ENCODE measurements at places on chromosomes 5 and 9. TPM values are rescaled to one million over a fixed set of nuclear protein-coding genes. Genes with fewer than 3 reads are reported as not detected.
A peak's percentile ranks its signal among the peaks of the same experiment; 100 is the strongest.

GRCh38 chr5:118439831-118440230 lies 548.5 kb downstream of the DTWD2 start:
- no peak for DNase-seq

The PCDHA9 gene
- polyA plus RNA-seq, result 0.72 TPM

DNA sequence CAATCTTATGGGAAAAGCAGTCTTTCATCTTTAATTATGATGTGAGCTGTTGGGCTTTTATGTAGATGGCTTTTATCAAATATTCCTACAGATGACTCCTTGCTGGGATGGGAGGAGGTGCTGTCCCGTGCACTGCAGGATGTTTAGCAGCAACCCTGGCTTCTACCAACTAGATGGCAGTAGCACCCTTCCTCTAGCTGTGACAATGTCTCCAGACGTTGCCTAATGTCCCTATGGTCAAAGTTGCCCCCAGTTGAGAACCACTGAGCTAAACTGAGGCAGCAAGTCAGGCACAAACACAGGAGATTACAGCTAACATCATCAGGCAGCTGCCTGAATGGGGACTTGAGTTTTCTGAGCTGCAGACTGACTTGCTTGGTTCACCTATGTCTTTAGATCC lies 401.9 kb upstream of the PDE4D start:
- peak; percentile 27 for DNase-seq

The SURF2 gene
- polyA plus RNA-seq, result 38.3 TPM

DNA sequence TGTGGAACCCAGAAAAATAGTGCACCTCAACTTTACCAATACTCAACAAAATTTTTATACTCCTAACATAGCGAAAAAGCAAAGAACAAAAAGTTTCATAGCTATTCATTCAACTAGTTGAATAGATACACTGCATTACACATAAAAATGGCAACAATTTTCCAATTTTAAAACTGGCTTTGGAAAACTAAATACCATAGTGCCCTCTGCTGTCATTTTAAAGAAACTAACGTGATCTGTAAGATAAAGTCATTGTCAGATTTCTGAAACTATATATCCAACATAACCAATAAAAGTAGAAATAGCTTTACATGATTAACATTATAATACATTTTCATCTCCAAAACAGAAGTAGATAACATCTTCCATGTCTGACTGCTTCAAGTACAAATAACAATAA lies 31.6 kb downstream of the DTWD2 start:
- peak; percentile 15 for DNase-seq

The HSD17B4 gene
- polyA plus RNA-seq, result 154 TPM

GRCh38 chr9:76677481-76678055 lies 86.7 kb upstream of the PCA3 start:
- no peak for DNase-seq

- DNase-seq, result no peak
Observed at GRCh38 chr5:158286827-158287226, 427.9 kb upstream of the CLINT1 start.

The STXBP1 gene
- 26.0 TPM for polyA plus RNA-seq

GRCh38 chr5:91840412-91840811 lies 457.3 kb upstream of the ARRDC3 start:
- no peak for DNase-seq

The ADAMTS2 gene
- polyA plus RNA-seq, result 7.0 TPM

The PCDHGA9 gene
- 0.04 TPM for polyA plus RNA-seq

The BTNL3 gene
- polyA plus RNA-seq, result not detected

- DNase-seq, result no peak
Observed at GRCh38 chr9:110874963-110875674, 163.2 kb downstream of the LPAR1 start.

GRCh38 chr9:3151672-3152576 lies 308.0 kb upstream of the PUM3 start:
- DNase-seq, result no peak

The SELENOP gene
- polyA plus RNA-seq, result 71.0 TPM

The CAMSAP1 gene
- polyA plus RNA-seq, result 13.0 TPM

DNA sequence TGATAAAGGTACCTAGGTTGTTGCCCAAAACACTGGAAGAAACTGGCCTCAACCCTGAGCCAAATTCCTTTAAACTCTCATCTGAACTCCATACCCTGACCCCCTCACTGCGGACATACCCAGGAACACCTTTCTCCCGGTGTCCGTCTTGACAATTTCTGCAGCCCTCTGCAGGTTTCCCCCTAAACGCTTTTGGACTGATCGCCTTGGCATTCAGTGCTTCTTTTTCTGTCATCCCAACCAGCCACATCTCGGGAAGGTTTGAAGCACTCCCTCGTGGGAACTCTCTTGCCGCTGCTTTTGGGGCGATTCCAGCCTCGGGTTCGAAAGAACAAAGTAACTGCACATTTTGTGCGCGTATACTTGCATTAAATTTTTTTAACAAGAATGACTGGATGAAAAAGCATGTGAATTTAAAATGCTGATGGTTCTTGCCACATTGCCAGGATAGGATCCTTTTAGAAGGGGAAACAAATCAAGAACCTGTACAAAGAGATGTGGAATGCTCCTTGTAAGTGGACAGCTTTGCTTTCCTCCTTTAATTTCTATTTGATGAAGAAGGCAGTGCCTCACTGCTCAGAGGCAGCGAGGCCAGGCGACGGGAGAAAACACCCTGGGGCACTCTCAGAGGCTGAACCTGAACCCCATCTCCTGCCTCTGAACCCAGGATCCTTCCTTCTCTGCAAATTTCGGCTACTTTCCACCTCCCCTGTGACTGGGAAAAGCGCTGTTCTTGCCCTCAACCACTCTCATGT lies 615 bp downstream of the PSMD5 start:
- DNase-seq, result peak; percentile 12

The TEX10 gene
- polyA plus RNA-seq, result 24.6 TPM

The CNOT8 gene
- polyA plus RNA-seq, result 45.6 TPM

DNA sequence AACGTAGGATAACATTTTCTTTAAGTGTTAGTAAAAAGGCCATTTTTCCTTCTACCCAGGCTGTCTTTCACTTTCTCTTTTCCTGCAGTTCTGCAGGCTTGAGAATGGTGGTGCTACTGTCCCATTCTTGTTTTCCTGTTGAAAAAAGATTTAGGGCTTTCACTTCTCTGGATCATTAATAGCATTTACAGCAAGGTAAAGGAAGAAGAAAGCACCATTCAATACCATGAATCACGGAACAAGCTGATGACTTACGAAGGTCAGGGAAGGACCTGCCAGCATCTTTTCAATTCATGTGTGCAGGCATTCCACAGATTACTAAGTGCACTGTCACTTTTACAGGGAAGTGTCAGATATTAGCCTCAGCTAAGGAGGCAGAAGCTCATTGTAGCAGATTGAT lies 292.8 kb downstream of the YTHDC2 start:
- DNase-seq, result peak; percentile 49

DNA sequence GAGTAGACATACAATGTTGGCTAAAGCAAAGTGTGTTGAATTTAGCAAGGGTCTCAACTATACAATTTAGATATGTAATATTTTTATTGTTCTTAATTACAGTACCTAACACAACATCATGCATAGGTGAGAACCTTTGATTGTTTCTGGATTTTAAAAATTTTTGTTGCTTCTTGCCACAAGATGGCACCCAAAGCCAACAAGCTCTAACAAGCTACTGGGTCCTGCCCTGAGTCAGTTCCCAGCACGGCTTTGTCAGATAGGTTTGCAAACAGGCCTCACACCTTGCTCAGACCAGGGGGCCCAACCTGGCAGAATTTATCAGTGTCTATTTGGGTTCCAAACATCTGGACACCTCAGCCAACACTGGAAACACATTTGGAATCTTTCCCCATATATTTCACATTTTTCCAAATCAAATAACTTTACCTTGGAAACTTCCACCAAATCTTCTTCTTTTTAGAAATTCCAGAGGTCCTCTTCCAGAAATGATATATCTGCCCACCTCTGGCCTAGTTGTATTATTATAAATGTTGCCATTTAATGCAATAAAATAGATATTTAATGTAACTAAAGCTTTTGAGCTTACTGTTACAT lies 49.5 kb upstream of the EGFLAM start:
- peak; percentile 62 for DNase-seq

The FNIP1 gene
- polyA plus RNA-seq, result 16.3 TPM

GRCh38 chr9:14238079-14238478 lies 75.9 kb downstream of the NFIB start:
- peak; percentile 36 for DNase-seq

The SLC27A6 gene
- polyA plus RNA-seq, result 91.0 TPM

- no peak for DNase-seq
Observed at GRCh38 chr9:21286099-21286498, 19.0 kb downstream of the IFNA5 start.

The HEMGN gene
- not detected for polyA plus RNA-seq

DNA sequence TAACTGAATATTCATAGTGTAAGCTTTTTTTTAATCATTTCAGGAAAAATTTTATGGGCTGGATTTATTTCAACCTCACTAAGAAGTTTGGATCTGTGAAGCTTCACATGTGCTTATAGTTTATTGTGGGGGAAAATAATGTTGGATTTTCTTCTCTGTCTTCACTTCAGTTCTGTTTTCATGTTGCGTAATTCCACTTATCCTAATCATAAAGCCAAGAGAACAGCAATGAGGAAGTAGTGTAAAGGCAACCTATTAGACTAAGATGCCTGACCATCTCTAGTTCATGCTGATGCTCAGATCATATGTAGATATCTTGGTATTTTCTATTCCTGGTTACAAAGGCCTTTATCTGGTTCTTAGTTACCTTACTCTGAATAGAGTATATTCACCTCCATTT lies 50.0 kb downstream of the CD180 start:
- no peak for DNase-seq

GRCh38 chr9:89871871-89872331 lies 267.1 kb downstream of the GADD45G start:
- DNase-seq, result no peak

DNA sequence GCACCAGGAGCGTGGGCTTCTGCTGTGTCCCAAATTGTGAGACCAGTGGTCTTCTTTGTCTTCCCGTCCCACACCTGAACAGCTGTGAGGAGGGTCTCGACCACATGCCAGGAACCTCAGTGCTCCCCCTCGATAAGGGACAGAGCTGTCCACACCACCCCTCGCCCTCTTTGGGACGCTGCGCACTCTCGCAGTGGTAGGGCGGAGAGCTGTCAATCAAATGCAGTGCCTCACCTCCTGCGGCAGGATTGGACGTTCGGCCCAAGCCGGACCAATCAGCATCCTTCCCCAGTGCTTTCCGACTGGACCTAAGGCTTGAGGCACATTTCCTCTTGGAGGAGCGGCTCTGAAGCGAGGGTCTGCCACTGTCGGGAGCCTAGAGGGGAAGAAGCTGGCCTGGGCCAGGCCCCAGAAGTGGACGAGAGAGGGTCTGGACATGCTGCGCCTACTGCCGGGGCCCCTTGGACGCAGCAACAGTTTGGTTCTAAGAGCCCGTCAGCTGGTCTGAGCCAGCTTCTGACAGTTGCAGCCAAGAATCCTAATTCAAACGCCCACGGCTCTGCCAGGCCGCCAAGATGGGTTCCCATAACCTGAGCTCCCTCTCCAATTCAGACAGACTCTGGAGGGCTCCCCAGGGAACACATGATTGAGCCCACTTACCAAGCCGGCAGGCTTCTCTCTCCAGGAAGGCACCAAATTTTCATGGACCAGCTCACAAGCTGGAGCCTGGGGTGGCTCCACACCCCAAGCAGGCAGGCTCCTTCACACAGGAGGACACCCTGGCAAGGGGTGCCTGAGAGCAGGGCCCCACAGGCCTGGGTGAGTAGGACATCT lies 28.1 kb upstream of the ADAMTS2 start:
- no peak for DNase-seq

GRCh38 chr5:142881076-142881783 lies 111.1 kb downstream of the ARHGAP26 start:
- DNase-seq, result peak; percentile 71

The INSL6 gene
- polyA plus RNA-seq, result not detected

DNA sequence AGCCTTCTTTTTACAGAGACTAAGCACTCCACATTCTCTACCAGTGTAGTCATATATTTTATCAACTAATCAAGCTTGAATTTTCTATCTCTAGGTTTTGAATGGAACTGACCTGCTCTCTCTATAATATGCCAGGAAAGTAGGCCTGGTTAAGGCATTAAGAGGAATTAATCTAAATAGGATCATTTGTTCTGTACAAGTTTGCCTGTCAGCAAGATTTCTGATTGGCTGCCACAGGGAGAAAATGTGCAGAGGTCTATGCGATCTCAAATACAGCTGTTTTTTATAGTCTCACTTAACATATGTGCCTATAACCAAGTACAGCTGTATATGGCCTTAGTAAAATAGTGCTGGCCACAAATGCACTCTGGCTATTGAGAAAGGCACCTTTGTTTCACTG lies 418.8 kb downstream of the KDM4C start:
- DNase-seq, result no peak

- no peak for DNase-seq
Observed at GRCh38 chr9:132582786-132583583, 579 bp downstream of the BARHL1 start.

DNA sequence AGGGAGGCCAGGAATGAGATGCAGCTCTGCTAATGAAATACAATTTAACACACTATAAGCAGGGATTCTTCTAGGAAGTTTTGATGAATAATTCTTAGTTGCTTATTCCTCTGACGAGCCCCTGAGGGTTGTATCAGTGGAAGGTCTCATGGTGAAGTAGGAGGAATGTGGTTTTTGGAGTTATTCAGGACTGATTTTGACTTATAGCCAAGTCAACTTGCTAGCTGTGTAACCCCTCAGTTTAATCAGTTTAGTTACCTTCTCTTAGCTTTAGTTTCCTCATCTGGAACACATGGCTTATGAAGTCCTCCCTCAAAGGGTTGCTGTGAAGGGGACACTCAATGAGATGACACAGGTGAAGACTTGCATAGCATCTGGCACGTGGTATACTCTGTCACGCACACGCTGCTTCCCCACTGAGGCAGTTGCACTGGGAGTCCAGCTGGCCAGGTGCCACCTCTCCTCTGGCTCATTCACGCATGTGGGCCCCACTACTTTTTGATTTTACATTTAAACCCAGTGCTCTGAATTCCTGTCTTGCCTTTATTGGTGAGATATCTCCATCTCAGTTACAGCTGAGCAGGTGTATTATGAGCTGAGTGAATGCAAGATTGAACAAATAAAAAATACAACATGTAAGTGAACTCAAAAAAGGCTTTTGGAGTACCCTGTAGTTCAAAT lies 415.0 kb downstream of the ARHGEF28 start:
- DNase-seq, result peak; percentile 24

The STK10 gene
- polyA plus RNA-seq, result 8.3 TPM

GRCh38 chr9:110802416-110803035 lies 133.9 kb downstream of the MUSK start:
- peak; percentile 82 for DNase-seq

- no peak for DNase-seq
Observed at GRCh38 chr9:35763803-35764202, 9.7 kb upstream of the MSMP start.

GRCh38 chr9:34158362-34158869 lies 20.4 kb upstream of the UBAP1 start:
- peak; percentile 59 for DNase-seq

The RXRA gene
- 32.9 TPM for polyA plus RNA-seq

The TXNDC8 gene
- polyA plus RNA-seq, result not detected

GRCh38 chr5:126769703-126770102 lies 7.2 kb upstream of the LMNB1 start:
- DNase-seq, result no peak

GRCh38 chr5:52925001-52925400 lies 64.2 kb upstream of the ITGA2 start:
- DNase-seq, result peak; percentile 53

Measured in cardiac muscle cell (in vitro differentiated cells and primary cell).